Activated naive CD4-positive, alpha-beta T cell (primary cell): ENCODE measurements at places on chromosomes 16 and 17.

GRCh38 chr16:19843371-19843770, 41.3 kb downstream of the GPRC5B start:
- DNase-seq, result no peak

GRCh38 chr17:48600244-48601098, 4.3 kb downstream of the HOXB6 start:
- no peak for DNase-seq

- no peak for DNase-seq
Observed at GRCh38 chr16:89436366-89436765, 54.0 kb downstream of the ANKRD11 start.

DNA sequence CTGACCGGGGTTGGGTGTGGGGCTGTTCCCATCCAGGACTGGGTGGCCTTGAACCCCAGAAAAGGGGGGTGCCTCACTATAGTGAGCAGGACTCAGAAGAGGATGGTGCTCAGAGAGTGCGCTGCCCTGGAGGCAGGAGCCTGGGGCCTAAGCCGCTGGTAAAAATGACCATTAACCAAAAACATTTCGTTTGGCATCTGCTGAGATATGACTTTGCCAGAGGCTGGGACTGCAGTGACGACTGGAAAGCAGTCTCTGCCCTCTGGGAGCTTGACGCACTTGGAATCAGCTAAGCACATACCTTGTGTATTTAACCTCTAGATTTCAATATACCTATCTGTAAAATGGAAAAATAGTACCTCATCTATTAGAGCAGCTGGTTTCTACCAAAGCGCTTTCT, 7.2 kb upstream of the CRHR1 start:
- no peak for DNase-seq
